Activated CD8-positive, alpha-beta memory T cell treated with anti-CD3 and anti-CD28 coated beads for 48 hours (primary cell): ENCODE measurements at places on chromosomes 4 and X.

- no peak for DNase-seq
Observed at GRCh38 chrX:69020316-69020715, 144.9 kb downstream of the PJA1 start.

DNA sequence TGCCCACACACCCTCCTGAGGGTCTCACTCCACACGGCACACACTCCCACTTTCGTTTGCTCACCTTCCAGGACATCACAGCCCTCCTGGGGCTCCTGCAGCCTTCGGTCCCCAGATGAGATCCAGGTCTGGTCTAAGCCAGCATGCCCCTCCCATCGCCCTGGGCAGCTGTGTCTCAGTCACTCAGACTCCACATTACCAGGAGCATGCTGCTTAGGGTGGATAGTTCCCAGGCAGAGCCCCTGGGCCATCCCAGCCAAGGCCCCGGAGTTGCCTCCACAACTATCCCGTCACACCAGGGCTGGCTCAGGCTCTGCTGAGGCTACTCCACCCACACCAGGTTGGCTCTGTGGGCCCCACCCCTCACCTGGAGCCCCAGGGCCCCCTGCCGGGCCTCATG is 50.4 kb upstream of the PSAPL1 start:
- no peak for DNase-seq

DNA sequence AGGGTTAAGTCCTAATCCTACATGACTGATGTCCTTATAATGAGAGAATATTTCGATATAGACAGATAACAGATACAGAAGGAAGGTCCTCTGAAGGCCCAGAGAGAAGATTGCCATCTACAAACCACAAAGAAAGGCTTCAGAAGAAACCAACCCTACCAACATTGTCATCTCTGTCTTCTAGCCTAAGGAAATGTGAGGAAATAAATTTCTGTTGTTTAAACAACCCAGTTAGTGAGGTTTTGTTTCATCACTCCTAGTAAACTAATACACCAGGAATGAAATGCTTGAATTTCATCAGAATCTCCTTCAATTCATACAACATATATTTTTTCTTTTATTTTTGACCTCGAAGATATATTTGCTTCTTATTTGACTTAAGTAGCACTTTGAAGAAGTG is 1527.8 kb downstream of the STIM2 start:
- DNase-seq: no peak

GRCh38 chr4:114146947-114147618 is 167.6 kb upstream of the ARSJ start:
- DNase-seq: no peak

GRCh38 chr4:99983289-99983943 is 33.3 kb upstream of the H2AZ1 start:
- no peak for DNase-seq

- no peak for DNase-seq
Observed at GRCh38 chr4:145843148-145843547, 95.5 kb downstream of the ZNF827 start.

DNA sequence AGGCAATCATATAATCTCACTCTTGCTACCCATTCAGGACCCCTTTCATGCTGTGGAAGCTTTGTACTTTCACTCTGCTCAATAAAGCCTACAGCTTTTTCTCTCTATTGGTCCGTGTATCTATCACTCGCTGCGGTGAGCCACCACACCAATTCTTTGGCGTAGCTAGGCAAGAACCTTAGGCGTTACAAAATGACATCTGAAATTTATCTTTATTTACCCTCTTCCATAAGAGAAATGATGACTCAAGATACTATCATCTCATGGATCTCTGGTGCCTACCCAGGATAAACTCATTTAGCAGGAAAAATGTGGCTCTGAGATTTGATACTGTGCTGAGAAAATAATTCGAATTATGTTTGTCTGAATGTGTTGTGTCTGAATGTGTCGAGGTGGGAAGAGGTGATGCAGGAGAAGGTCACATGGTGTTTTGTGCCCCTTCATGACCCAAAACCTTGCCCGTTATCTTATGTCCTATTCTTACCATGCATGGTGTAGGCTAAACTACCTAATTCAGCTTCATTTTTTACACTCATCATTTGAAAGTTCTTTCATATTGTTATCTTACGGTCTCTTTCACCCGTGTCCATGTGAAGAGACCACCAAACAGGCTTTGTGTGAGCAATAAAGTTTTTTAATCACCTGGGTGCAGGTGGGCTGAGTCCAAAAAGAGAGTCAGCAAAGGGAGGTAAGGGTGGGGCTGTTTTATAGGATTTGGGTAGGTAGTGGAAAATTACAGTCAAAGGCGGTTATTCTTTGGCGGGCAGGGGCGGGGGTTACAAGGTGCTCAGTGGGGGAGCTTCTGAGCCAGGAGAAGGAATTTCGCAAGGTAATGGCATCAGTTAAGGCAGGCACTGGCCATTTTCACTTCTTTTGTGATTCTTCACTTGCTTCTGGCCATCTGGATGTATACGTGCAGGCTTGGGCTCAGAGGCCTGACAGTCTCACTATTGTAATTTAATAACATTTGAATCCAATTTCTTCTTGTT is 41.6 kb upstream of the GIMD1 start:
- DNase-seq: no peak

- DNase-seq: no peak
Observed at GRCh38 chr4:139438141-139438540, 15.8 kb upstream of the RAB33B start.

- no peak for DNase-seq
Observed at GRCh38 chr4:62627671-62628070, 1427.5 kb downstream of the ADGRL3 start.

GRCh38 chr4:184400375-184400870 is 73.9 kb downstream of the IRF2 start:
- no peak for DNase-seq

DNA sequence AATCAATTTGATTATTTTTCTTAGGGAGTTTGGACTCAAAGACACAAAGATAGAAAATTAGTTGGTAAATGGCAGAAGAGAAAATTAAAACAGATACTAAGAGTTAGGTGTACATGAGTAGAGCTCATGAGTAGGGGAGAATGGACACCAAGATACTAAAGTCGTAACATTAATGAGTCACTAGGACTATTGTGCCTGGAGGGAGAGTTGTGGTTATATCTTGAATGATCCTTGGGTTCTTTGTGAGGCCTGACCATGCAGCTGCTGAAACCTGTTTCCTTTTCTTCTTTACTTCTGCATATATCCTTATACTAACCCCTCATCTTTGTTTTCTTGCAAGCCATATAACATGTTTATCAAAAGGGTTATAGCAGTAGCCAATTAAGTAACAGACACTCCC is 532.8 kb downstream of the RPA4 start:
- DNase-seq: no peak

GRCh38 chrX:71586929-71587328 is 8.7 kb downstream of the GCNA start:
- no peak for DNase-seq

DNA sequence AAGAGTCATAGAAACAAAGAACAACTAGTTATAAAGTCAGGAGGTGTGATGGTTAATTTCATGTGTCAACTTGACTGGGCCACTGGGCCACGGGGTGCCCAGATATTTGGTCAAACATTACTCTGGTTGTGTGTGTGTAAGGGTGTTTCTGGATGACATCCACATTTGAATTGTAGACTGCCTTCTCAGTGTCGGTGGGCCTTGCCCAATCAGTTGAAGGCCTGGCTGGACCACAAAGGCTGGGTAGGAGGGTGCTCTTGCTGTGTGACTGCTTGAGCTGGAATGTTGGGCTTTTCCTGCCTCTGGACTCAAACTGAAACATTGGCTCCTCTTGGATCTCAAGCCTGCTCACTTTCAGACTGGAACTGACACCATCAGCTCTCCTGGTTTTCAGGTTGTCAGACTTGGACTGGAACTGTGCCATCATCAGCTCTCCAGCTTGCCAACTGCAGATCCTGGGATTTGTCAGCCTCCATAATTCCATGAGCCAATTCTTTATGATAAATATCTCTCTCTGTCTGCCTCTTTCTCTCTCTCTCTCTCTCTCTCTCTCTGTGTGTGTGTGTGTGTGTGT is 41.4 kb downstream of the CLDN34 start:
- DNase-seq: no peak

DNA sequence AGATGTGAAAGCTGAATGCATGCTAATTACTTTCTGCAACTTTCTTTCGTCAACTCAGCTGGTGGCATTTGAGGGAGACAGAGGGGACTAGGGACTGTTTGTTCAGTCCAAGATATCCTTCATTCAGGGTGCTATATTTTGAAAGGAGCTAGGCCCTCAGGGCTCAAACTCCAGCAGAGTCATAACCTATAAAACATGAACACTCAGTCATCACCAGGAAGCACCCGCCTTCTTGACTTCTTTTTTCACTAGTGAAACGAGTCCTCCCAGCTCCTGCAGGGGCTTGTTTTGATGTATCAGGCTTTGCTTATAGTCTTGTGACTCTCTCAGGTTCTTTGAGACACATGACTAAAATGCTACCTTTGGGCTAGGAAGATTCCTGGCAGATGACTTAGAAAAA is 230.6 kb downstream of the PCDH7 start:
- no peak for DNase-seq

- no peak for DNase-seq
Observed at GRCh38 chr4:173509036-173510001, 20.7 kb downstream of the HAND2 start.

DNA sequence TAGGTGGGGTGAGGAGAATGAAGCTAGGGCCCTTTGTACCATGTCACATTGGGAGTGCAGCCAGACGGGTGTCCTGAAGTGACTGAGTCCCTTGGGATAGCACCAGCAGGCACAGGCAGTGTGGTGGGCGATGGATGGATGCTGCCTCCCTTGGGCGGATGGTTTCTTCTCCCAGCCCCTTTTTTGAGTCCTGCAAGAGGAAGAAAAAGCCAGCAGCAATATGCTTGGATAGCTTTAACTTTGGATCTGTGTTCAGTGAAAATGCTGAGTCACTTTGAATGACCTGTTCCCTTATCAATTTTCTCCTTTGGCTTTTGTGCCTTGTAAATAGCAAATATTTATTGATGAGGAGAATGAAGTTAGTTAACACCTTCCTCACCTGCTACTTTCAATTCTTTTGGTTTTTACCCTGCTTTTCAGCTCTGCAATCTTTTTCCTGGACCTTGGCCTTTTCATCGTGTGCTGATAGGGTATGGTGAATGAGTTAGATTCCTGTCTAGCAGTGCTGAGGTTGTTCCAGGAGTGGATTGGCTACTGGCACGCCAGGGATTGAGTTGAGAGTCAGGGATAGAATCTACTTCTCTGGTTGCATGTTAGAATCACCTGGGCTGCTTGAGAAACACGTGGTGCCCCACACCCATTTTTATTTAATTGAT is 10.2 kb downstream of the DCUN1D4 start:
- no peak for DNase-seq

DNA sequence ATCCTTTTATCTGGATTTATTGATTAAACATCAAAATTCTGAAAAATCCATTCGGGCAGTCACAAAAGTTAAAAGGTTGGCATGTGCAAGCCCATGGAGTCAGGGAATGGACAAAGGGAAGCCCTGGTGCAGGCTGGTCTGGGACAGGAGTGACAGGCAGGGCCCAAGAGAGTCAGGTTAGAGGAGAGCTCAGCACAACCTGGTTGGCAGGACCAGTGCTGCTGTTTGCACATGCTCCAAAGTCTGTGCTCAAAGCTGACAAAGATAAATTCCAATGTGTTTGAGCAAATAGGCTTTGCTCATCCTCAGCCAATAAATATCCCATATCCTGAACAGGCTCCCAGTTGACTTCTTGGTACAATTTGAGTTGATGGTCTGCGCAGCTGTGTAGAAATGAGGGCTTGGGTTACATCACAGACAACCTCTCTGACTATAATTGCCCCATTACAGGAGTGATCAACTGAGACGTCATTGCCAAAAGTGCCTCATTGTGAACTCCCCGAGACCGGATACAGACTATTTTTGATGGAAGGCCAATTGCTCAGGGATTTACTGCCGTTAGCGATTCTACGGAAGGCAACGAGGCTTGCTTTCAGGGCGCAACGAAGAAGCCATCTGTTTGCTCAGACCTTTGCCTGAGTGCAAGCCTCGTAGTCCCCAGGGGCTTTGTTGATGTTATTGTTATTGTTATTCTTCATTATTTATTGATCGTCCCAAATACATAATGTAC is 1008.1 kb upstream of the TENM3 start:
- DNase-seq: no peak

DNA sequence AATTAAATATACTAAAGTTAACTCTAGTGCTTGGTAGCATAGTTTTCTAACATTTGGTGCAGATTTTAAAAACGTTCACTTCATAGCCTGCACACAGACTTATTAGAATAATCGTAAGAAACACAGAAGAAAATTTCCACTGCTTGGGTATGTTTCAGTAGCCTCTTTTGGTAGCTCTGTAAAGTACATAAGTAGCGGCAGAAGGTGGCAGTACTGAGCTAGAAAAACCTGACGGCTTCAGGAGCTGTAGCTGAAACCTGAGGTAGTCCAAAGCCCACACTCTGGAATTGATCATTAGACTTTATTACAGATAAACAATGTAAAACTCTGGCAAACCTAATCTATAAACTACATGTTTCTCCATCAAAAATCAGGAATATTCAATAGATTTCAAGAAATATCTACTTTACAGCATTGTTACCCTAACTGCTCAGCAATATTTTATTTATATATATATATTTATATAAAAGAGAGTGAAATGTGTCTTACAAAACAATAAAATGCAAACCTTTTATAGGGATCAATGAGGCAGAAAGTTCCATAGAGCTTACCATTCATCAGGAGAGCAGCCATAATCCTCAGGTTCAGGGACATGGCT is 88.2 kb downstream of the ATP8A1 start:
- no peak for DNase-seq

DNA sequence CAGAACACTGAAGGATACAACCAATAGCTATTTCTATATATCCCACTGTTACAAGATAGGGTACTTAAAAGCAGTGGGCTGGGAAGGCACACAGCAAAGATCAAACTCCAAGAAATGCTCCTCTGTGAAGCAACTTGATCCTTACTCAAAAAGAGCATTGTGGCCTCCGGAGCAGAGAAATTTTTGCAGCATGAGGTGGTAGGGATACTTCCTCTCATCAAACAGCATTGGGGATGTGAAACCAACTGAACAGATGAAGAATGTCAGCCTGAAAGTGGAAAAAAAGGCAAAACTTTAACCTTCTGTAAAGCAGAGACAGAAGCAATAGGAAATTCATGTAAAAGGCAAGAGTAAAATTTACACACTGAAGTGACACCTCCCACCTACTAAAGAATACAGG is 92.2 kb downstream of the HUWE1 start:
- no peak for DNase-seq

DNA sequence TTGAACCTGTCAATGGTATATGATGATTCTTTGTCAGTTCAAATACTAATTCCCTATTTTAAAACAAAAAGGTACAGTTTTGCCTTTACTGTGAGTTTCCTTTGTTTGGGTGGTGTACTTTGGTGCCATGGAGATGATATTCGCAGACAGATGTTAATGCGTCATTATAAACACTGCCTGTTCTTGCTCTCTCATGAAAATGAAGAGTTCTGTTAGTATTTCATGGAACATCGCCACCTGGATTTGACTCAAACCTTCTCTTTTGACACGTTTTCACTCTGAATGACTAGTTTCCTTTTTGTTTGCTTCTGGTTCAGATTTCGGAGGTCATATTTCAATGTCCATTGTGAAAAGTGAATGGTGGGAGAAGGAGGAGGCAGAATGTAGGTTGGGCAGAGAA is 6.9 kb upstream of the CTSO start:
- no peak for DNase-seq
